ENCODE measurements at places on chromosomes 5 and 9.

- no peak for DNase-seq
Observed at GRCh38 chr5:173178369-173178910, 34.1 kb downstream of the BNIP1 start.

DNA sequence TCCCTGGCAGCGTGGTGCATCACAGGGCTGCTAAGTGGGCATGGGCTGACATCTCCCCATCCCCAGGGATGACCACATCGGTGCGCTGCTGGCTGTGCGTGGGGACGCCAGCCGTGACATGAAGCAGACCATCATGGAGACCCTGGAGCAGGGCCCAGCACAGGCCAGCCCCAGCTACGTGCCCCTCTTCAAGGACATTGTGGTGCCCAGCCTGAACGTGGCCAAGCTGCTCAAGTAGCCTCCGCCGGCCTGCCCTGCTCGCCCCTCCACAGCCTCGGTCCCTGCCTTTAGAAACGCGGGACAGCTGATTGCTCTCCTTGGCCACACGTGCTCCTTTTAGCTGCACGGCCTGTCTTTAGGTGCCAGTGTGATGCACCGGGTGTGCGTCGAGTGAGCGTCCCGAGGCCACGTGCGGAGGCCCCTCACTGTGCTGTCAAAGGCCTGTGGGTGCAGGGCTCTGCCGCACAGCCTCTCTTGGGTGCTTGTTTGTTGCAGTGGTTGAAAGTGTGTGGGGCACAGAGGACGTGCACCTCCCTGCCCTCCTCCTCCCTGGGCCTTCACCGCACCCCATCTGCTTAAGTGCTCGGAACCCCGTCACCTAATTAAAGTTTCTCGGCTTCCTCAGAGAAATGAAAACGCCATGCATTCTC lies 23.8 kb downstream of the EXOC3 start:
- DNase-seq = no peak

DNA sequence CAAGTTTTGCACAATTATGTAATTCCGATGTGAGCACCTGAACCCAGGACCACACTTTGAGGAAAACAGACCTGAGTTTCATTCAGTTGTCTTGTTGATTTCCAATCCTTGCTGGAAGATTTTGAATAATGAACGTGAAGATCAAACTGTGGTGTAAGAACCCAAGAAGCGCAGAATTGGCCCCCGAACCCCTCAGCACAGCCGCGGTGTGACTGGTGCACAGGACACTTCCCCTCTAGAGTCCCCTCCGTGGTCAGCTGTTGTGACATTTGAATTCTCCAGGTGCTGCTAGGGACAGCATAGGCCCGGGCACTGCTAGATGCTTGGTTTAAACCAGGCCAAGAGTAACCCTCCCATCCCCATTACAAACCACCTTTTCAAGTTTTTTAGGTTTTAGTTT lies 1.7 kb downstream of the BRD3OS start:
- no peak for DNase-seq

DNA sequence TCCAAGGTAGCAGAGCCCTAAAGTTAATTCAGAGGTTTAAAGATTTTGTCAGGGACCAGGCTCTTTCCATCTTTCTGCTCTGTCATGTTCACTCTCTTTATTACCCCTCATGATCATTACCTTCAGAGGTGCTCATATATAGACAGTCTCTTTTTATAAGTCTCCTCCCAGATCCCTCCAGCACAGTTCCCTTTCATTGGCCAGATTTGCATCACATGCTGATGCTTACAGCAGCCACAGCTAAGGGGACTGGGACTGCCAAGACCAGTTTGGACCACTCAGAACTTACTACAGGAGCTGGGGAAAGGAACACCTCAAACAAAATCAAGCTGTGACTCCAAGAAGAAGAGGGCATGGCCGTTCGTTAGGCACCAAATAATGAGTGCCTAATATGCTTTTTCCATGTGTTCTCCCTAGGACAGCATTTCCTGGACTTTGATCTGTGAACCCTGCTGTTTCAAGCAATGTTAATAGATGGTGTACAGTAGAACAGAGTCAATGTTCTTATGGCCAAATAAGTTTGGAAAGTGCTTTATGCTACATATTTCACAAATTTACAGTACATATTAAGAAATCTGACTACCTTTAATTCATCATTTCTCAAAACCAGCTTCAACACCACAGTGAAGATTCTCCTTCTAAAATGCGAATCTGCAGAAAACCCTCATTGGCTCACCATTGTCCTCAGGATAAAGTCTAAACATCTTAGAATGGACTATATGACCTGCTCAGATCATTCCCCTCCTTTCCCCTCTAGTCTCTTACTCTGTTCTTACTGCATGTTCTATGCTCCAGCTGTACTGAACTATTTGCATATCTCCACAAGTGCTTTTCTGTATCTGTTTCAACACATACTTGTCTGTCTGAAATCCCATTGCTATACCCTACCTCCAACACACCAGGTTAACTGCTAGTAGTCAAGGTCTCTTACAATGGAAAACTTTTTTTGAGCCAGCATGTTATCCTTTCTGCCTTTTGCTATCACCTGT lies 3.4 kb downstream of the C5orf58 start:
- no peak for DNase-seq
